ENCODE measurements at places on chromosomes 2 and 18.

GRCh38 chr2:229370509-229370908 is 99.4 kb upstream of the PID1 start:
- DNase-seq = no peak

GRCh38 chr2:127324635-127325034 is 30.7 kb upstream of the ERCC3 start:
- no peak for DNase-seq

DNA sequence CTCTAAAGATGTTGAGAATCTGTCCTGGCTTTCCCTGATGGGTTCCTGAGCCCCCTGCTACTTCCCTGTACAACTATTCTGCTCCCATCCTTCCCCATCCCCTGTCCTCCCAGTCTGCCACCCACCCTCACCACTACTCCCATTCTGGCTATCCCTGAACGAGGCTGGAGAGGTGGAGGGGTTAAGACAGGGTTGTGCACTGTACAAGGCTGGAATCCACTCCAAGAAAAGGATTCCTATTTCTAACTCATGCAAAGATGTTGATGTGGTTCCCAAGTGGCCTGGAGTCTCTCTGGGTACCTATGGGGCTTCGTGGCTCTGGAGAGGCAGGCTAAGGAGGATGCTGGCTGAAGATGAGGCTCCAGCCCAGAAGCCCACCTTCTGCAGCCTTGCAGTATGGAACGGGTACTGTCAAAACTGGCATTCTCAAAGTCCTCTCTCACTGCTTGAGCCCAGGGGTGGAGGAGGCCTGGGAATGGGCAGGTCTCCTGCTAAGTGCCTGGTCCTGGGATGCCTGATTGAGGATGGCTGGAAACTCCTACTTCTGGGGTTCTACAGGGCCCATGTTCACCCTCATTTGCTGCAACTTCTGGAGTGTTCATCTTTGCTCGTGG is 1.3 kb upstream of the FEV start:
- no peak for DNase-seq

DNA sequence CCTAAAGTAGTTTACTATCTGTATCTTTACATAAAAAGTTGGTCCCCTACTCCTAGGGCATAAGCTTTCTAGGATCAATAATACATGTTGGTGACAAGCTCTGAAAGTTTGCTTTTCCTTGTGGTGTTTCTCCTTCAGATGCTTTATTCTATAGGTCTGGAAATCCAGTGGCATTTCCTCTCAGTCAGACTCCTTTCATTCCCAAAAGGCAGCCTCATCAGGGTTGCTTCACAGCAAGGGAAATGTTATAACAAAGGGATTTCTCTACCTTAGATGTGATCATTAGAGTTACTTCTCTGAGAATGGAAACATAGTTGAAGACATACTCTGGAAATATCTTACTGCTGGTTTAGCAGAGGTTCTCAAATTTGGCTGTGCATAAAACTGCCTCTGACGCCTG is 1072.4 kb upstream of the ZEB2 start:
- no peak for DNase-seq

GRCh38 chr2:240295256-240296103 is 140.0 kb upstream of the GPC1 start:
- no peak for DNase-seq

- no peak for DNase-seq
Observed at GRCh38 chr2:102660574-102660973, 41.2 kb downstream of the SLC9A2 start.

GRCh38 chr2:84704505-84705244 is 176.2 kb downstream of the TRABD2A start:
- no peak for DNase-seq

DNA sequence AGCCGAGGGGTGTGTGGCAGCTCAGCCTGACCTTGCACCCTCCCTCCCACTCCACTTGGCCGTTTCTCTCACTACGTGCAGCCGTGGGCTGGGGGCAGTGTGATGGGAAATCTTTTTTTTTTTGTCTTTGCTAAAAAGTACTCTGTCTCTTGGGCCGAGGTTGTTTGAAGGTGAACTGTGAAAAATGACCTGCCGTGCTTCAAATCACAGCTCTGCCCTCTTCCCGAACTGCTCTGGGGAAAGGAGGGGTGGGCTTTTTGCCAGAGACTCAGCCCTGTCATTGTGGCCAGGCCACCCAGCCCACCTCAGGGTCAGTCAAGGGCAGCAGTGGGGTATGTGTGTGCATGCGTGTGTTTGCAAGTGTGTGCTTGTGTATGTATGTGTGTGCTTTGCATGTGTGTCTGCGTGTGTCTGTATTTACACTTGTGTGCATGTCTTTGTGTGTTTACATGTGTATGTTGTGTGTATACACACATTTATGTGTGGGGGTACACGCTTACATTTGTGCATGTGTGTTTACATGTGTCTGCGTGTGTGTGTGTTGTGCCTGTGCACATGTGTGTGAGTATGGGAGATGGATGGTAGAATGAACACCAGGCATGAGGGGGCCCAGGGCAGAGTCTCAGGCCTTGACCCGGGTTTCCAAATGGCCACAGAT is 61.3 kb upstream of the HAAO start:
- DNase-seq = no peak

- no peak for DNase-seq
Observed at GRCh38 chr18:37584952-37585695, 19.5 kb upstream of the CELF4 start.

DNA sequence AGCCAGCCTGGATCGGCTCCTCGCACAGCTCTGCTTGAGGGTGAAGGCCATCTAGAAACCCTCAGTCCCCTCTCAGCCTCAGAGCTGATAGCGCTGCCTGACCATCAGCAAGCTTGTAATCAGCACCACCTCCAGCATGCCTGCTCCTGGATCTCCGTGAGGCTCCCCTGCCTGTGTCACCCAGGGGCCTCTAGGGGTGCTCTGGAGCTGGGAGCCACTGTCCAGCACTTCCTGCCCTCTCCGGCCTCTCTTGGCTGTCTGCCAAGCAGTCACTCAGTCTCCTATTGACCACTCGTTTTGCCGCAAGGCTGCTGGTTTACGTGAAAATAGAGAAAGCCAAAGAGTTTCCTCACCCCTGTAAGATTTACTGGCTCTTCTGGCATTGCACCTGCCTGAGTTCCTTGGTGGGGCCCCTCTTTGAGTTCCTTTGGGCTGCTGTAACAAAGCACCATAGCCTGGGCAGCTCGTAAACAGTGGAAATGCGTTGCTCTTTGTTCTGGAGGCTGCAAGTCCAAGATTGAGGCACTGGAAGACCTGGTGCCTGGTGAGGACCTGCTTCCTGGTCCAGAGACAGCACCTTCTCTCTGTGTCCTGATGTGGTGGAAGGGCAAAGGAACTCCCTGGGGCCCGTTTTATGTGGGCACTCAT is 17.9 kb downstream of the CAPN10 start:
- no peak for DNase-seq

DNA sequence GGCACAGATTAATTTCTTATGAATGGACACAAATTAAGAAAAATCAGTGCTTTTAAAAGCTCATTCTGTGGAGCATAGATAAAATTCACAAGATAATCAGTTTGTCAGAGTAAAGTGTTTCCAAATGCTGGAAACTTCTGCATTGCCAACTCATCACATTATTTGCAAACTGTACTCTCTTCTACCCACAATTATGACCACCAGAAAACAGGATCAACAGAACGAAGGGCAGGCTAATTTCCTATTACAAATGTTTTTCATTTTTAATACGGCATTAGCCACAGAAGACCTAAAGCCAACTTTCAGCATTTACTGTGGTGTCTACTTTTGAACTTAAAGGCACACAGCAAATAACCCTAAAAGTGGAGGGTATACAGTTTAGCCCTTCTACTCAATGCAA is 6.0 kb downstream of the IRS1 start:
- DNase-seq = no peak

DNA sequence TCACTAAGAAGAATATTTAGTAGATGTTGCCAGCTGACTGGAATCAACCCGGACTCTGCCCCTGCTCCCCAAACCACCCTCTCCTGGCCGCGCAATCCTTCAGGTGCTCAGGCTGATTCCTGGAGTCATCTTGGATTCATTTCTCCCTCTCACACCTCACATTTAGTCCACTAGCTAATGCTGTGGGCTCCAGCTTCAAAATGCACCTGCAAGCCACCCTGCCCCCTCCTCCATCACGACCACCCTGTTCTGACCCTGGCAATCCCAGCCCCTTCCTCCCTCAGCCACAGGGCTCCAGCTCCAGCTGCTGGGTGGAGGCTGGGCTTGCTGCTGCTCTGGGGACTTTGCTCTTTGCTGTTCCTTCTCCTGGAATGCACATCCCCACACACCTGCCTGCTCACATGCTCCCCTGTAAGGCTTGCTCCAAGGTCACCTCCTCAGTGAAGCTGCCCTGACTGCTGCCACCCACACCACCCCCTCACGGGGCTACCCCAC is 61.3 kb upstream of the SH3RF3 start:
- DNase-seq = no peak

- no peak for DNase-seq
Observed at GRCh38 chr18:37565101-37565976, at the start of gene CELF4. TSS of gene CELF4 (minus strand) at chr18:37565798.

DNA sequence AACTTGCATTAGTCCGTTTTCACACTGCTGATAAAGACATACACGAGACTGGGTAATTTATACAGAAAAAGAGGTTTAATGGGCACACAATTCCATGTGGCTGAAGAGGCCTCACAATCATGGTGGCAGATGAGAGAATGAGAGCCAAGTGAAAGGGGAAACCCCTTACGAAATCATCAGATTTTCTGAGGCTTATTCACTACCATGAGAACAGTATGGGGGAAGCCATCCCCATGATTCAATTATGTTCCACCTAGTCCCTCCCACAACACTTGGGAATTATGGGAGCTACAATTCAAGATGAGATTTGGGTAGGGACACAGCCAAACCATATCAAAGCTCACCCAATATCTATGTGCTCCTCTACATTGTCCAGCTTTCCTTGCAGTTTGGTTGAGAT is 16.0 kb upstream of the SERPINE2 start:
- DNase-seq = no peak

DNA sequence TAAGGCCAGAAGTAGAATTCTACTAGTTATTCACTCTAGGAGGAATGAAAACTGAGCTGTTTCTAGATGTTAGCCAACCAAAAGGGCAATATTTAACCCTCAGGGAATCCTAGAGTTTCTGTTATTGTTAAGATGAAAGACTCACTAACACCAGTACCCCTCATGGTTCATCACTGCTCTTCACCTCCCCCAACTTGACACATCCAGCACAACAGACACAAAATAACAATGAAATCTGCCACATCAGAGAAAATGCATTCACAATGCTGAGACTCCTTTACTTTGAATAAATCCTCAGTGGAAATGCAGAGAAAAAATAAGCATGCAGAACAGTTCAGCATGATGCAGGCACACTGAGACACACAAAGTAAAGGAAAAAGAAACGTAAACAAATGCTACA is 111.3 kb downstream of the RIF1 start:
- no peak for DNase-seq

DNA sequence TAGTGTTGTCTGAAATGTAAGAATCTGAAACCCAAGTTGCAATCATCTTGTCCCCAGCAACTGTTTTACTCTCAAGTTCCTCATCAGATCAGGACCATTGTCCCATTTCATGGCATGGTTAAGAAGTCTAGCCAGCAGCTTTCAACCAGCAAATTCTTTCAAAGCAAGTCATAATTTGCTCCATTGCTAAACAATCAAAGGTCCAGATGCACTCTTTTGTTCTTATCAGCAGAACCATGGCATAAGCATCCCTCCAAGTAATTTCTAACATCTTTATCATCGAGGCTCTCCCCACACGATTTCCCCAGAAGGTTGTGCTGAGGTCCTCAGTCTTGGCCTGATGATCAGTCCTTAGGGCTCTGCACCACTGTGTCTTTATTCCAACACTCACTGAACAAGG is 67.5 kb upstream of the APCDD1 start:
- DNase-seq = no peak

DNA sequence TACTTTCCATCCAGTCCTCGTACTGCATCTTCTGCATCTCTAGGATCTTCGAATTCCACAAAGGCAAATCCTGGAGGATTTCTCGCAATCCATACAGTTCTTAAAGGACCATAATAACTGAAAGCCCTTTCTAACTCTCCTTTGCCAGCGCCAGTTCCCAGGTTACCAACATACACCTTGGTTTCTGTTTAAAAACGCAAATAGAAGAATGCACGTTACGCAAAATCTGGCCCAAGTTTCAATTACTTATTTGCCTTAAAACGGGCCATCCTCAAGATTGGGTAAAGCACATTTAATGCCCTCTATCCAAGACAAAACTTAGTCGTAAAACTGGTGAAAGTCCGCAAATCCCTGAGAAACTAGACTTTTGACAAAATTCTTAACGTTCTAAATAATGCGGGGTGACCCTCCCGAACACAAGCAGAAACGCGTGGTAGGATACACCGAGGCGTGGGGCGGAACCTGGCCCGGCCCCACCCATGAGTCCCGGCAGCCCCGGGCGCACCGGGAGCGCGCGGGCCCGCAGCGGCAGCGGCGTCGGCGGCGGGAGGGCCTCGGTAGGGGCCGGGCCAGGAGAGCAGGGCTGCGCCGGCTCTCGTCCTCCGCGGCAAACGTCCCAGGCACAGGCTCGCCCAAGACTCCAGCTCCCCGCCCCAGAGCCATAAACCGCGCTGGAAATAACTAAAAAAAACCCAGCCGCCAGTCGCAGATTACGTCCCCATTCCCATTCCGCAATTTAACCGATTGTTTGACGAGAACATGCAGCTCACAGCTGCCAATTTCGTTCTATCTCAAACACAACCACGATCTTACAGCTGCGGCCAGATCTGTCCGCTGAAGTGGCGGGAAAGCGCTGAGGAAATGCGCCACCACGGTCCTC is 910 bp downstream of the SRSF7 start:
- no peak for DNase-seq

DNA sequence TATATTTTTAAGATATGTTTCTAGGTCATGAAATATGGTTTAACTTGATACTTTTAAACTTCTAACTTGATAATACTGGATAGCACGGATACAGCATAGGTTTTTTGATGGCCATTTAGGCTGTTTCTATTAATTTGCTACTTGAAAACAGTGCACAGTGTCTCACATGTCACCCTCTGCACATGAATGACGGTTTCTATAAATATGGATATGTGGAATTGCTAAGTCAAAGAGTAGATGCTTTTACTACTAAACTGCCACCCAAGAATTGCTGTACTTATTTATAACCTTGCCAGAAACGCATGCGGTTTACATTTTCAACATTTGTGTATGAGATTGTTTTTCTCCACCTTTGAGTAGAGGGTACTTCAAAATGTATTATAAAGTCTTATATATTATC is 174.6 kb upstream of the LYPD1 start:
- no peak for DNase-seq

DNA sequence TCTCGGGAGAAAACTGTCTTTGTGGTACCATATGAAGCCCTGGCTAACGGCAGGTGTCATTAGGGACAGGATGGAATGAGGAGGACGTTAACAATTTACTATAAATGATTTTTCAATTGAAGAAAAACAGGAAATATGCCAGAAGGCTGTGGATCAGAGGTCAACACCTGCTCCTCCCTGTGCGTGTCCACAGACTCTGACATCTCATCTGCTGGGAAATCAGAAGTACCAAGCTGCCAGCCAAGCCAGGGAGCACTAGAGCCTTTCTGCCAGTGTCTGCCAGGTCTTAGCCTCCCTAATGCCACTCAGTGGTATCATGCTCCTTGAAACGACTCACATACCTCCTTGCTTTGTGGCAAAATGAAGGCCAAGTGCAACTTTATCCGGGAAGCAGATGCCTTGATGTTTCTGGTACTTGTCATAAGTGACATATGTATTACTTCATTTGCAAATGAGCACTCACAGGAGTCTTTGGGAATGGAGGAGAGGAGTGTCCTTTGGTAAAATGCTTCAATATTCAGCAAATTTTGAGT is 541.1 kb downstream of the SATB2 start:
- no peak for DNase-seq

GRCh38 chr2:113828049-113828742 is 61.7 kb upstream of the ACTR3 start:
- DNase-seq = no peak
